MCF 10A (cell line): ENCODE measurements at places on chromosomes 13 and 19.
A peak's percentile ranks its signal among the peaks of the same experiment; 100 is the strongest.

DNA sequence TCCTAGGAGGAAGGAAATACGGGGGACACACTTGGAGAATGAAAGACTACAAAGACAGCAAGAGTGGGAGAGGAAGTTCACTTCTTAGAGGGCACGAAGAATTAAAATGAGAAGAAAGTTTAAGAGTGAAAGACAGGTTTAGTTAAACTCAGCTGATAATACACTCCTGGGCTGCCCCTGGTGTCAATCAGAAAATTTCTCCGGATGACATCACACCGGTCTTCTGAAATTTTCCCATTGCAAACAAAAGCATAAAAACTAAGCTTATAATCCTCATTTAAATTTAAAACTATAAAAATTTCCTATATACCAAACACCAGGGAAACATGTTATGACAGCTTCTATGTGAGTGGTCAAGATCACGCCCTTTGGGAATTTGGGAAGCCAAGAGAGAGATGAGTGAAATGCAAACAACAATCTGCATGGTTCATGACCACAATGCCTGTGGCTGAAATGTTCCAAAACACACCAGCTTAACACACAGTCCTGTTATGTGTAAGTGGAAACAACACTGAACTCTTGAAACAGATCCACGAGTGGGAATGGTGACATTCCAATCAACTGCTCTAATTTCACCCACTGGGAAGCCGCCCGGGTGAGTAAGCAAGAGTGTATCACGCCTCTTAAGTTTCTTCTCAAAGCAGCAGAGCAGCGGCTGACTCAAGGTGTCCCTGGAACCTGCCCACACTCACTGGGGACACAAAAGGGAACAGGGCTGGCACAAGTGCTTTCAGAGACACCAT is 49.0 kb downstream of the BRD4 start:
- DNase-seq: peak; percentile 37

- peak; percentile 84 for DNase-seq
Observed at GRCh38 chr19:5987077-5987818, 9.3 kb upstream of the RANBP3 start.

GRCh38 chr13:42066542-42066941 is 18.1 kb downstream of the DGKH start:
- no peak for DNase-seq

DNA sequence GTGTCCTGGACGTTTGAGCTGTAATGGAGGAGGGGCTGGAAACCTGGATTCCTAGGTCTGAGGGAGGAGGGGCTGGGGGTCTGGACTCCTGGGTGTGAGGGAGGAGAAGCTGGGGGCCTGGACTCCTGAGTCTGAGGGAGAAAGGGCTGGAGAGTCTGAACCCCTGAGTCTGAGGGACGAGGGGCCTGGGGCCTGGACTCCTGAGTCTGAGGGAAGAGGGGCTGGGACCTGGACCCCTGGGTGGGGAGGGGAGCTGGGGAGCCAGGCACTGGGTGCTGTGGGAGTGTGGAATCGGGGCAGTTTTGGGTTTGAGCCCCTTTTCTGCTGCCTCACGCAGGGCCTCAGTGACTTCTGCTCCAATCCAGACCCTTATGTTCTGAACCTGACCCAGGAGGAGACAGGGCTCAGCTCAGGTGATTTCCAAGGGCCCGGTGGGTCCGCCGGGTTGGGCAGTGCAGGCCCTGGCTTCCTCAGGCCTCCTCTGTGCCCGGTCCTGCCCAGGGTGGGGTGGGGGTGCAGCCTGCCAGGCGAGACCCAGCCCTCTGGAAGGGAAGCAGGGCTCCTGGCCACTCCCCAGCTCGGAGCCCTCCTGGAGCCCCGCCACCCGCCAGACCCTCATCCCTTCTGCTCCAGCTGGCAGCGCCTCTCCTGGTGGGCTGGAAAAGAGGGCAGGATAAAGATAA is 14.4 kb downstream of the TTYH1 start:
- no peak for DNase-seq

- no peak for DNase-seq
Observed at GRCh38 chr13:111946214-111946613, 120.7 kb upstream of the SOX1 start.

GRCh38 chr13:37587236-37587635 is 11.3 kb downstream of the POSTN start:
- no peak for DNase-seq

DNA sequence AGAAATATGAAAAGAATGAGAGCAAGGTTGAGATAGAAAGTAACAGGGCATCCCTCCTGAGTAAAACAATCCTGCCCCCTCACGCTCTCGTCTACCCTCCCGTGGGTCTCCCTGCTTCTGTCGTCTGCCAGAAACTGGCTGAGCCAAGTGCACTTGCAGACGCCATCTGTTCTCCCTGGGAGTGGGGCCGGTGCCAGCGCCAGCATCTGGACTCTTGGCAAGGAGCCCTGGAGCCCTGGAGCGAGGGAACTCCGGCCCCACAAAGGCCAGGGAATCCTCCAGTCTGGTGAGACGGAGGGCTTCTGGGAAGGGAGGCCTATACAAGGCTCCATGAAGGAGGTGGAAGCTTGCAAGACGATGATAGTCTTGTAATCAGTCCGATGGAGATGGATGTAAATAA is 2.3 kb upstream of the TMEM91 start:
- DNase-seq: peak; percentile 94

DNA sequence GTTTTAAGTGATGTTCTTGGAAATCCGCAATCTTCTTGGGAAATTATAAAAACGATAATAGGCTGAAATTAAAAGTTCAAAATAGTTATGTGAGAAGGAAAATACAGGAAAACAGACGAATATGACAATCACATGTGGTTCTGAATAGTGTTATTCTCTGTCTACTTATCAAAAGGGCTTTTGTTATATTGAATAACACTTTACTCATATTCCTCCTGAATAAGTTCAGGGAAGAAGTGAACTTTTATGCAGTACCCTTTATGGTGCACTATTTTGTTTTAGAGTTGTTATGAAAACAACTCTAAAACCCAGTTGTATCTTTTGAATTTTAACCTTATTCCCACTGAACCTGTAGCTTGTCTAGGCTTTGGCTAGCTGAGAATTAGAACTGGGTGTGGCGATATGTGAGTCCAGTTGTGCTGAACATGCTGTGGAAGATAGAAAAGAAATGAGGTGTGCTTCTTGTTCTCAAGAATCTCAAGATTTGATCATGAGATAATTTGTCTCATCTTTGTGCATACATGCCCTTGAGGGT is 384.4 kb downstream of the LMO7 start:
- no peak for DNase-seq
